ENCODE measurements at places on chromosomes 1 and 21.

GRCh38 chr1:116544588-116545358 is 26.1 kb downstream of the CD58 start:
- no peak for DNase-seq

DNA sequence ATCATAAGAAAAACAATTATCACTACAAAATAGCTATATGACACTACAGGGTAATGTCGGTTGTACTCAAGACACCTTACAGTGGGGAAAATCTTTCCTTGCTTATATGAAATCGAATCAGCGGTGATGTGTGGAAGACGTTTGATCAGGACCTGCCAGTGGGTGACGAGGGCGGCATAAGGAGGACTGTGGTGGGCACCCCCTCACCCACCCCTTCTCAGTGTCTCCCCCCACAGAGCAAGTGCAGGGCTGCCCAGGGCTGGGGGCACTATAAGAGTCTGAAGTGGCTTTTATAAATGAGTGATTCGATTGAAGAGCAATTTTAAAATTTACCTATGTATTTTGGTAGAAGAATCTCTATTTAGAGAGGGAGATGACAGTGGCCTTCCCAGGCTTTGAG is 35.8 kb downstream of the CRYAA start:
- no peak for DNase-seq

GRCh38 chr1:210758761-210759160 is 375.2 kb downstream of the KCNH1 start:
- no peak for DNase-seq

GRCh38 chr21:16619281-16619680 is 889.5 kb downstream of the USP25 start:
- DNase-seq: no peak

DNA sequence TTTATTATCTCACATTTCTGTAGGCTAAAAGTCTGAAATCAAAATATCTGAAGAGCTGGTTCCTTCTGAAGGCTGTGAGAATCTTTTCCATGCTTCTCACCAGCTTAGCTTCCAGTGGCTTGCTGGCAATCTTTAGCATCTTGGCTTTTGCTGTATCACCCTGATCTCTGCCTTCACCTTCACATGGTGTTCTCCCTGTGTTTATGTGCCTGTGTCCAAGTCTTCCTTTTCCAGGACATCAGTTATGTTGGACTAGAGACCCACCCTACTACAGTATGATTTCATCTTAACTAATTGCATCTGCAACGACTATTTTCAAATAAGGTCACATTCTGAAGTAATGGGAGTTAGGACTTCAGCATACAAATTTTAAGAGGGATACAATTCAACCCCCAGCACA is 772.3 kb upstream of the ADAMTS5 start:
- DNase-seq: no peak

GRCh38 chr1:90341516-90341915 is 346.6 kb downstream of the ZNF326 start:
- no peak for DNase-seq

GRCh38 chr1:241443561-241443960 is 76.0 kb downstream of the FH start:
- no peak for DNase-seq

DNA sequence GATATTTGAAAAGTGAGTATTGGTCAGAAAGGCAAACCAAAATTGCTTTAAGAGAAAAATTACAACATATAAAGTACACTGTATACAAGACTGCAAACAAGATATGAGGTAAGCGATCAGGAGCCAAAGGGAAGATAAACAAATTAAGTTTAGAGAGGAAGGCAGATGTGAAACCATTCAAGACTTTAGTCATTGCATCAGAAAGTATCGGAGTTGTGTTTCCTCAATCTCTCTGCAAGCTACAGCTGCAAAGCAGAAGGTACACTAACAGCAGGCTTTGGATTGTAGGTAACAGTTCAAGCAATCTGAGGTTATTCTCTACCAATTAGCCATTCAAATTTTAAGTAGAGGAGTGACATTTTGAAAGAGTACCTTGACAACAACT is 21.3 kb upstream of the TLCD4 start:
- DNase-seq: no peak

DNA sequence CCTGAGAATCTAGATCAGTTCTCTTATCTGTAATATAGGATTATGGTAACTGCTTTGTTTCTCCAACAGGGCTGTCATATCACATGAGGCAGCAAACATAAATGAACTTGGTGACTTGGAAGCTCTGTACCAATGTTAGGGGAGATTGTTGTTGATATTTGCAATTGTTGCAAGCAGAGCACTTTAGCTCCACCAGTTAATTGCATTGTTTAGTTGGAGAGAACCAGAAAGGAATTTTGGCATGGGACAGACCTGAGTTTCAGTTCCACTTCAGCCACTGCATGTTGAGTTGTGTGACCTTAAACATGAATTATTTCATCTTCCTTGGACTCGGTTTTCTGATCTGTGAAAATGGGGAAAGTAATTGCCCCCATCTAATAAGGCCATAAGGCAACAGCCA is 142.3 kb upstream of the JUN start:
- no peak for DNase-seq

DNA sequence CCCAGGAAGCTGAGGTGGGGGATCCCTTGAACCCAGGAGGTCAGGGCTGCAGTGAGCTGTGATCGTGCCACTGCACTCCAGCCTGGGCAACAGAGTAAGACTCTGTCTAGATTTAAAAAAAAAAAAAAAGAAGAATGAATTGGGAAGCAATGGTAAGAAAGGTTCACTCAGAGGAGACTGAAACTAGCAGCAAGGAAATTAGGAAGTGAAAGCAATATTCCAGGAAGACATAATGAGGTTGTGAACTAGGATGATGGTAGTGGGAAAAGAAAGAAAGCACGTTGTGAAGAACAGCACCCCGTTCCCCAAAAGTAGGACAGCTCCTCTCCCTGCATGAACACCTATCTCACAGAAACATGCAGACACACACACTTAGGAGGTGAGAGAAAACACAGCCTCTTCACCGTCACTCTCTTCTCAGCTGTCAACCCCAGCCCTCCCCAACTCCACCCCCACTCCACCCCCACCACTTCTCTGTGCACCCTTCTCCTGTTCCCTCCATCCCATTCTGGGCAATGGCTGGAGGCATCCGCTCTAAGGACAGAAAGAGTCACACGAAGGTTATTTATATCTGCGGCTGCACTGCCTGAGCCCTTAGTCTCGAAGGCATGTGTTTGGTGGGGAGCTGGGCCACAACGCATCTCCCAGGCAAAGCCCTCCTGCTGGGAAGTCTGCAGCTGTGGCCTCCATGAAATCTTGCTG is 101.8 kb upstream of the LPGAT1 start:
- DNase-seq: no peak

DNA sequence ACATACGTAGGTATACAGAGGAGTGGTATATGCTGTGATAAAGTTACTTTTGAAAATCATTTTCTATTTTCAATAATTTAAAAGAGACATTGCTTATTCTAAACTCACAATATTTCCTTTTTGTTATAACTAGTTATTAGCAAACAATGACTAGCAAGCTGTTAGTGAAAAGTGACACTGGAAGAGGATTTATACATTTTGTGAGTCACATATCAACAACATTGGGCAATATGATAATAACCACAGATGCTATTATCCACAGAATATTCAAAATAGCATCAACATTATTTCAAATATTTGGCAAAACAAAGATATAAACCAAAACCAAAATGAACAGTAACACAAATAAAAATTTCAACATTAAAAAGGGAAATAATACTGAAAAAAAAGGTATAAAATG is 104.0 kb upstream of the HP1BP3 start:
- DNase-seq: no peak
